GM03348 (cell line): ENCODE measurements at places on chromosomes 1 and 21.

- DNase-seq, result no peak
These were observed 4.1 kb downstream of the ANGPTL3 start for GRCh38 chr1:62601457-62601856.

DNA sequence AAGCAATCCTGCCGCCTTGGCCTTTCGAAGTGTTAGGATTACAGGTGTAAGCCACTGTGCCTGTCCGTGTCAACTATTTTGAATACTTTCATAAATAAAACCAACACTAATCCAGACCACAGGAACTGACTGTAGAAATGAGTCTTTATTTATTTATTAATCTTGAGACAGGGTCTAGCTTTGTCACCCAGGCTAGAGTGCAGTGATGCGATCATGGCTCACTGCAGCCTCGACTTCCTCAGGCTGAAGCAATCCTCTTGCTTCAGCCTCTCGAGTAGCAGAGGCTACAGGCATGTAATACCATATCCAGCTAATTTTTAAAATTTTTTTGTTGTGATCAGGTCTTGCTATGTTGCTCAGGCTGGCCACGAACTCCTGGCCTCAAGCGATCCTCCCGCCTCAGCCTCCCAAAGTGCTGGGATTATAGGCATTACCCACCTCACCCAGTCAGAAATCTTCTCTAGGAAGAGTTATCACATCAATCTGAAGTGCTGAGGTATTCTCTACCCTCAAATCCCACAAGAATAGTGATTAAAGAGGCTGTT lies 21.7 kb upstream of the CPLANE2 start:
- DNase-seq, result no peak

GRCh38 chr1:116067566-116067890 lies 43.7 kb upstream of the MAB21L3 start:
- DNase-seq, result peak; percentile 79

- no peak for DNase-seq
These were observed 64.2 kb upstream of the RCC1 start for GRCh38 chr1:28441674-28442073.

DNA sequence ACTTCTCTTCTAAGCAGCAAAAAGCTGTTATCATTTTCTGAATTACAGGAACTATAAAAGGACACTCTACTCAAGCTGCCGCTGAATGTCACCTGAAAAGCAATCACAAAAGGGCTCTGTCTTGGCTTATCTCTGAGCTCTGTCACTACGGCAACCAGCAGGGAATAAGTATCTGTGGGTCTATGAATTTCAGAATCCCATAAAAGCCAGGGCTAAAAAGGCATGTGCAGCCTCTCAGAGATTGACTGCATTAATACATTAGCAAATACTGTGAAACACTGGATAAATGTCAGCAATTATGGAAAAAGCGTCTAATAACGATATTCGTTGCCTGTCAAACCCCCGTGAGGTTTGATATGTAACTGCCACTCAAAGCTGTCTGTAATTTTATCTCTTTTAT lies 210.2 kb upstream of the DMRTA2 start:
- DNase-seq, result no peak

DNA sequence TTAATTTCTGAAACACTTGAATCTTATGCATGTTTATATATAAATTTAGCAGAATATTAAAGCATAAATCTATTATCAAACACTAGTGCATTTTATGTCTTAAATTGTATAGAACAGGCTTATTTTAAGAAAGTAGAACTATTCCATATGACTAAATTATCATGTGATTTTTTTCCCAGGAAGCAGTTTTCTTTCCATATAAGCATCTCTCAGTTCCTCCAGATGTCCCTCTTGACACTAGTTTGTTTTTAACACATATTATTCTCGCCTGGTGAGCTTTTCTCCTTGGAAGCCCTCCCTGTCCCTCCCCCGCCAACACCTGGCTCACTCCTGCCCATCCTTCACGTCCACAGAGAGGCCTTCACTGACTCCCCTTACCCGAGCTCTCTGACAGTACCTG lies 48.3 kb upstream of the BCAR3 start:
- no peak for DNase-seq

GRCh38 chr1:66270119-66270812 lies 263.7 kb upstream of the SGIP1 start:
- DNase-seq, result no peak

GRCh38 chr1:116538544-116538943 lies 32.3 kb downstream of the CD58 start:
- peak; percentile 26 for DNase-seq

GRCh38 chr1:153374071-153374470 lies 1.4 kb downstream of the S100A12 start:
- DNase-seq, result no peak

GRCh38 chr1:12754738-12755137 lies 8.7 kb downstream of the CFAP107 start:
- no peak for DNase-seq

DNA sequence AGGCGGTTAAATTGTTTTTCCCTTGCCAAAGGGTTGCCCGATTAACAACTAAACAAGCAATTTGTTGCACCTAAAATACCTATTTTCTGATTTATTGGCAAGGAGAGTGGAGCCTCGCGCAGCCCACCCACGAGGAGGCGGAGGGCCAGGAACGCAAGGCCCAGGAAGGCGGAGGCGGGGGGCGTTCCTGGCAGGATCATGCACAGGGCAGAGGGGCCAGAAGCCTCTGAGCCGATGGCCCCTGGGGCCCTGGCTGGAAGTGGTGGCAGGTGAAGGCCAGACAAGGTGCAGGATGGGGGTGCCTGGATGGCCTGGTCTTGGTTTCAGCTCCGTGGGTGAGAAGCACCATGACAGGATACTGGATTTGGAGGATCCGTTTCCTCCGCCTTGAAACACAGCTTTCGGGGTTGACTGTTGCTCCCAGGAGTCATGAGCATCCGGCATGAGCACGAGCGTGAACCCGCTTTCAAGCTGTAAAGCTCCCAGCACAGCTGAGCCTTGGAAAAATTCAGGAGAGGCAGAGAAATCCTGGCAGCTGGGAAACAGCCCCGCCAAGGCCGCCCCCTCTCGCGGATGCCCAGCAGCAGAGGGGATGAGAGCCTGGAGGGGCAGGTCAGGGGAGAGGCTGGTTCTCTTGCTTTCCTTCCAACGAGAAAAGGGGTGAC lies 35.0 kb downstream of the AJAP1 start:
- no peak for DNase-seq

DNA sequence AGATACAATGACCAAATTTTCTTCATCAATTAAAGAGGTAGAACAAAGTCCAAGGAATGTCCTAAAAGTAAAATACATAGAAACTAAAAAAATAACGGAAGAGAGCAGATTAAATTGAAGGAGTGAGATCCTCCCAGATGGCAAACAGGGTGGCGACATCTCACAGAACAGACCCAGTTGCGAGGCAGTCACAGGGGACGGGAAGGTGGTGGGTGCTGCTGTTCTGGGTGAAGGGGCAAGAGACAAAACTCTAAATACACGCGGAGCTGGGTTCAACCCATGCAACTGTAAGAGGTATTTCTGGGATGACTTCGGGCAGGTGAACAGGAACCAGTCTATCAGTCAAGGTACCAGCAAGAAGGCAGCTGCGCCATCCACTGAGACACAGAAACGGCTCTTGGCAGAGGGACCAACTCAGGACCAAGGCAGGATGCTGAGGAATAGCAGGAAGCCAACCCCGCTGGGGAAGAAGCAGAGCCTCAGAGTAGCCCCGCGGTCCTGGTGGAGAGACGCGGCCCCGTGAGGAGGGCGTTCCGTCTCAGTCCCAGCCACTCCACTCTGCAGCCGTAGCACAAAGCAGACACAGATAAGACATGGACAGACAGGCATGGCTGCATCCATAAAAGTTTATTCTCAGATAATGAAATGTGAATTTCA lies 32.2 kb downstream of the WDR4 start:
- DNase-seq, result no peak

GRCh38 chr1:89114662-89115061 lies 11.3 kb downstream of the GBP2 start:
- DNase-seq, result no peak

DNA sequence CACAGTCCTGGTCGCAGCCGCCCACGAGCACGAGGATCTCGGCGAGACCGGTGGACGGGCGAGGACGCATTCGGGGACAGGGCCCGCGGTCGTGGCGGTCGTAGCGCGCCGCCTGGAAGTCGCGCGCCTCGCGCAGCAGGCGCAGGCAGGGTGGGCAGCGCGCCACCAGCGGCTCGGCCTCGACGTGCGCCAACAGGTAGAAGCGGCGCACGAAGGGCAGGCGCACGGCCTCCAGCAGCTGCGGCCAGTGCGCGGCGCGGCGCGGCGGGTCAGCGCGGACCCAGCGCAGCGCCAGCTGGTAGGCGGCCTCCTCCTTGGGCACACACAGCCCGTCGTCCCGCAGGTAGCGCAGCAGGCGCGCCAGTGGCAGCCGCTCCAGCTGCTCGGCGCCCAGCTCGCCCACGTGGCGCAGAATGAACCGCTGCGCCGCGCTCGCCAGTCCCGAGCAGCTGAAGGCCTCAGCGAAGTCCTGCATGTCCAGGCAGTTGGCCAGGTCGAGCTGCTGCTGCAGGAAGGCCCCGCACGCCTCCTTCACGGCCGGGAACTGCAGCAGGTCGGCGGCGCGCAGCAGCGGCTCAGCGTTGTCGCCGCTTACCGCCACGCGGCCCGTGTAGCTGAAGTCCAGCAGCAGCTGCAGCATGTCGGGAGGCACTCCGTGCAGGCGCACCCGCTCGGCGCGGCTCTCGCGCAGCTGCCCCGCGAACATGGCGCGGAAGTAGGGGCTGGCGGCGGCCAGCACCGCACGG lies 573 bp downstream of the KLHL21 start:
- no peak for DNase-seq
